ENCODE measurements at places on chromosomes 1 and 21. TPM values are rescaled to one million over a fixed set of nuclear protein-coding genes. Genes with fewer than 3 reads are reported as not detected.

The NBPF19 gene
- total RNA-seq: 13.5 TPM

The TFB2M gene
- 17.9 TPM for total RNA-seq

The C1orf185 gene
- total RNA-seq: not detected

The SEMA6C gene
- 6.3 TPM for total RNA-seq

The RSPH1 gene
- 0.60 TPM for total RNA-seq

The LCE1A gene
- total RNA-seq: not detected

The SAMD13 gene
- 1.3 TPM for total RNA-seq

The NBPF4 gene
- total RNA-seq: not detected

The ANKRD35 gene
- total RNA-seq: 0.76 TPM

The LENEP gene
- not detected for total RNA-seq

The FMO1 gene
- total RNA-seq: 79.6 TPM

The OR10J5 gene
- not detected for total RNA-seq

The KLF17 gene
- total RNA-seq: 0.08 TPM

The FOXO6 gene
- total RNA-seq: 0.80 TPM

The MPL gene
- total RNA-seq: not detected

The TNFAIP8L2 gene
- 0.64 TPM for total RNA-seq

The CD84 gene
- total RNA-seq: 0.60 TPM

The HMCN1 gene
- 14.2 TPM for total RNA-seq

The KCNQ4 gene
- not detected for total RNA-seq

The C8A gene
- 5.8 TPM for total RNA-seq

The ASPM gene
- 7.6 TPM for total RNA-seq

The HEYL gene
- total RNA-seq: 10.9 TPM

The SYT2 gene
- total RNA-seq: 0.64 TPM

The TTC34 gene
- 0.44 TPM for total RNA-seq

The ABCA4 gene
- total RNA-seq: 1.0 TPM

The SLC9A1 gene
- total RNA-seq: 9.7 TPM

The LORICRIN gene
- total RNA-seq: not detected

The UMODL1 gene
- 0.47 TPM for total RNA-seq

The CAMK2N1 gene
- total RNA-seq: 38.5 TPM

The GABRD gene
- not detected for total RNA-seq

The FCRL5 gene
- total RNA-seq: not detected

The ASCL5 gene
- total RNA-seq: not detected

The GUK1 gene
- 157 TPM for total RNA-seq

The SPAG17 gene
- total RNA-seq: 1.7 TPM

The CELA2A gene
- 9.5 TPM for total RNA-seq

The AIRE gene
- total RNA-seq: 1.3 TPM

The PTPRU gene
- 34.3 TPM for total RNA-seq

The NLRP3 gene
- total RNA-seq: 0.20 TPM

The PRR9 gene
- not detected for total RNA-seq

The LRRC8B gene
- 9.5 TPM for total RNA-seq
